Spinal cord (tissue), 10 donors: ENCODE measurements at places on chromosomes 5 and 9.
A peak's percentile ranks its signal among the peaks of the same experiment; 100 is the strongest.

- no peak for DNase-seq
Observed at GRCh38 chr5:77806213-77806843, 30.2 kb upstream of the TBCA start.

- no peak for DNase-seq
Observed at GRCh38 chr9:30757723-30758122, 1626.7 kb upstream of the ACO1 start.

GRCh38 chr5:2303431-2304100 lies 420.8 kb upstream of the IRX4 start:
- peak; percentile 18 for DNase-seq

DNA sequence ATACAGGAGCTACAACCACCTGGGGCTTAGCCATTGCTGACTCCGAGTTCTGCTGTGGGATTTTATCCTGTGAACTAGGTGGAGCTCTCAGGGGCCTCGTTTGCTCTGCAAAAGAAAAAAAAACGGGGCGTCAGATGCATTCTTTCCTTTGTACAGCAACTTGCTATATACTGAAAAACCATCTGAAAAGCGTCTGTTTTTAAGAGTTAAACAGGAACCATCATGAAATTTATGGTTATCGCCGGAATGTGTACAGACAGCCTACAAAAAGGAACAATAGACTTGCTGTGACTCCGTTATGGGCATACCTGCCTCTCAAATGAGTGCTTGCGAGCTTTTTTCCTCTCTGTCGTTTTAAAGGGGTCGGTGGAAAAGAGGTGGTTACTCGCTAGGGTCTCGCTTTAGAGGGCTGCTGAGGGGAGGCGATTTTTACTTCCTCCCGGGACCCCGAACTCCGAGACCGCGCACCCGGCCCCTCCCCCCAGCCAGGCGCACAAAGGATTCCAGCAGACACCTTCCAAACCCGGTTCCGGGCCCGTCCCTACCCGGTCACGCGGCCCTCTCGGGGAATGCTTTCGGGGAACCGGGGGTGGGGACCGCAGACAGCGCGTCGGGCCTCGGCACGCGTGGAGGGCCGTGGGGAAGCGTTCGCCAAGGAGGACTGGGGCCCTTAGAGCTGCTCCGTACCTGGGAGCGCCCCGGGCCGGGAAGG lies 826 bp downstream of the PAIP1 start:
- no peak for DNase-seq

GRCh38 chr9:125380406-125380805 lies 118.8 kb downstream of the GAPVD1 start:
- no peak for DNase-seq

GRCh38 chr9:114046237-114046755 lies 31.8 kb downstream of the AMBP start:
- no peak for DNase-seq

DNA sequence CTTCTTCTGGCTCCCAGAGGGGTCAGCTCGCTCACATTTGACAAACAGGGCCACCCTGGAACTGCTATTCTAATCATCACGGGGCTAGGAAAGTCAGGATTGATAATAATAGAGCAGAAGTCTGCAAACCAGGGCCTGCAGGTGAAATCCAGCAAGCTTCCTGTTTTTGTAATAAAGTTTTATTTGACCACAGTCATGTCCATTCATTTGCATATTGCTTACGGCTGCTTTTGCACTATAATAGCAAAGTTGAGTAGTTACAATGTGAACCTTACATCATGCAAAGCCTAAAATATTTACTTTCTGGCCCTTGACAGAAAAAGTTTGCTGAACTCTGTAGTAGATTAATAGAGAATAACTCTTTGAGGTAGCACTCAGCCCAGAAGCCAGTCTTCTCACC lies 63.2 kb upstream of the CTXN3 start:
- DNase-seq, result no peak

DNA sequence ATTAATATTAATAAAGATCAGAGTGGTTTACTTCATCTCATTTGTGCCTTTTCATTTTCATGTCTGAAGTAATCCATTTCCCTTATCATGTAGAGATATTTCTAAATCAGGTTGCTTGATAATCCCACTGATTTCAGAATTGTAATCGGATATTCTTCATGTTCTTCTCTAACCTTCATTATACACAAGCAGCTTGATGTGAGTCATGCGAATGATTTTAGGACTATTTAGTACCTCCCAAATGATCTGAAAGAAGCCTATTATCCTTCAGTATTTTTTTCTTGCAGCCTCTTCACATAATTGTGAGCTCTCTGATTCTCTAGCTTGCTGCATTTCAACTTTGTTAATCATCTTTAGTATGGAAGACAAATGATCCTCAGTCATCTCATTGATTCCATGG lies 182.0 kb downstream of the GIN1 start:
- no peak for DNase-seq

DNA sequence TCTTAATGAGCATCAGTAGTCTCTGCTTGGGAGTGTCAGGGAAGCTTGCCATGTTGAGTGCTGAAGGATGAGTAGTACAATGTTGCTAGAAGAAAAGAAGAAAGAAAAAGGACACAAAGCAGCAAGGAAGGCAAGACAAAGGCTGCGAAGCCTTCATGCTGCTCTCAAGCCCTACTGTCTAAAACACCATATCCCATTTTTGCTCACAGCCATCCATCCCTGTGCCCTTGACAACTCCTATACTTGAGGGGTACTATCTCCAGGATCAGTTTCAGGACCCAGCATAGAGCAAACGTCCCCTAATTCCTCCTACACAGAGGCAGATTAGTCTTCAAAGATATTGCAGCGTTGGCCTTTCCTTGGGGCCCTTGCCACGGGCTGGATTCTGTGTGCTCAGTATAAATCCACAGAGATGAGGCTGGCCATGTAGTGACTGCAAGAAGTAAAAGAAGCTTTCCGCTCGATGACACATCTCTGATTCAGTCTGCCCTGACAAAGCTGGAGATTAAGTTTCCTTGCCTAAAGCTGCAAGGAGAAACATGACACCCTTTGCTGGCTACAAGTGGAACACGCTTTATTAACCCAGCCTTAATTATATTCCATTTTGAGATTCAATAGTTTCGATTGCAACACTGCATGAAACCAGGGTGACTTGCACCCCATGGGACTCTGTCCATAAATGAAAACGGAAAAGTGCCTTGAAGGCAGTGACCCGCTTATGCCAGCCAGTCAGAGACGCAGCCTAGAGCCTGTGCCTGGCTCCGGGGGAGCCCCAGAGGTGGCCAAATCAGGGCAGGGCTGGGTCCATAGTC lies 304.6 kb downstream of the ACTL7B start:
- DNase-seq, result no peak

DNA sequence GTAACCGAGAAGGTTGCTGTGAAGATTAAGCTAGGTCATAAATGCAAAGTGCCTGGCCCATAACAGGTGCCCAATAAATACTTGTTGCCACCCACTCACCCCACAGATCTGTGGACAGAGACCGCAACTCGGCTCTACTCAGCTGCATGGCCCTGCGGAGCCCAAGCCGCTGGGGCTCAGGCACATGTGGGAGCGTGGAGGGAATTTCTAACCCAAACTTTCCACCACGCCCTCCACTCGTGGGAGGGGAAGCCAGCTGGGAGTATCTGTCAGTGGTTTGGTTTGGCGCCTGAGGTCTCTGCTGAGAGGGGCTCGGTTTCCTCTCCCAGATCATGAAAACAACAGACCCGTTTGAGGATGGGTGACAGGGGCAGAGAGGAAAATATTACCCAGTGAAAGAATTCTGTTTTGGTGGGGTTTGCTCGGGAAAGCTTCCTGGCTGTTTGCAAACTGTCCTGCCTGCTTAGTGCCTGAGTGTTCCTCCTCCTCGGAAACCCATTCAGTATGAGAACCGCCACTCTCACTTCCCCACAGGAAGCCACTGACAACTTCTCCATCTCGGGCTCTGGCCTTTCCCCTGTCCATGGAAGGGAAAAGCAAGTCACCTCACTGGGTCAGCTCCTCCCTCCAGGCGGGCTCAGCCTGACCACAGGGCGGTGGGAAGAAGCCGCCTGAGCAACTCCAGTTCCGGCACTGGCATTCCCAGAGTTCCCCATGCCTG lies 60.1 kb downstream of the RGS3 start:
- no peak for DNase-seq

GRCh38 chr5:3417376-3417943 lies 178.2 kb upstream of the IRX1 start:
- DNase-seq, result no peak

DNA sequence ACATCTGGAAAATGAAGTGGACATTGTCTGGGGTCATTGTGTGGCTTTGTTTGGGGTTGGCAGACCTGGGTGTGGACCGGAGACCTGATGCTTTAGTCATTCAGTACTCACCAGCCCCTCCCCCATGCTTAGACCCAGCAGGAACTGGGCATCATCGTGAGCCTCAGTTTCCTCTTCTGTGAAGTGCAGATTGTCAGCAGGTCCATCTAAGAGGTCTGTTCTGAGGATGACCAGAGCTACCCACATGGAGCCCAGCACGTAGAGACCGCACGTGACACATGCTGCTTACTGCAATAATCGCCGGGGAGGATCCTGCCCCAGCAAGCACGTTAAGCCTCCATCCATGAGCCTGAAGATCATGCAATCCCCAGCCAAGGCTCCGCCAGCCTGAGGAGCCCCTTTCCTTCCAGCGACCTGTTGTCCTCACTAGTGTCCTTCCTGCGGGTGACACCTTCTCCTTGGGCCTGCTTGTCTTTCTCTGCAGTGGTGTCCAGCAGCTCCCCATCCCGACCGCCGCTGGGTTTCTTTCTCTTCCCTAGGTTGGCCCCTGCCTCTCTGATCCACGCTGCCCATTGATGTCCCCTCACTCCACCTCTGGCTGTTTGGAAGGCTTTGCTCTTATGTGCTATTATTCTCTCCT lies 26.7 kb upstream of the IRX4 start:
- no peak for DNase-seq

DNA sequence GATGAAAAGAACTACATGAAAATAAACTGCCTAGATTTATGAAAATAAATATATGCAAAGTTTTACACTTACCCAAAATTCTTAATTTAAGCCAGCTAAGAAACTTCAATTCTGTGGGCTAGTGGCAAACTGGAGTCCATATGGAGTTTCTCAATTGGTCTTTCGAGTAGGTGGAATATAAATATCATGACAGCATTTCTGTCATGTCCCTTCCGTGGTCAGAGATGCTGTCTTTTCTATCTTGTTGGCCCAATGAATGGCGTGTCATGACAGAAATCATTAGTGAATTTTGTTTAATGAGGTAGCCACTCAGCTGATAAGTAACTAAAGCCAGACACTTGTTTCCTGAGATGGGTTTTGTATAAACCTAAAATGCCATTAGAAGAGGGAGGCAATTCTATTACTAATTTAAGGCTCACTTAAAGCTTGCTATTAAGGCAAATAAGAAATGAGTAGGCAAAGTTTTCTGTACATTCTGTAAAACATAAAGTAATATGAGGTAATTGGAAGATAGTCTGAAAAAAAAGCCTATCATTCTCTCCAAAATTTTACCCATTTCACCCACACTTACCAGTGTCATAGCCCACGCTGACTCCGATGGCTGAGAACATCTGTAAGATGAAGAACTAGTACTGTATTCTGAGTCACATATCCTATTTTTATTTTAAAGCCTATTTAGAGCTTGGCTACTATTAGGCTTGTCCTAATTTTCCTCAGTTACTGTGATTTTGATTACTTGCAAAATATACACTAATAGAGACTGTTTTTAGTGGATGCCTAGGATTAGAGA lies 419.3 kb upstream of the MEF2C start:
- DNase-seq, result no peak

GRCh38 chr9:92140074-92140753 lies 25.0 kb upstream of the SPTLC1 start:
- no peak for DNase-seq

DNA sequence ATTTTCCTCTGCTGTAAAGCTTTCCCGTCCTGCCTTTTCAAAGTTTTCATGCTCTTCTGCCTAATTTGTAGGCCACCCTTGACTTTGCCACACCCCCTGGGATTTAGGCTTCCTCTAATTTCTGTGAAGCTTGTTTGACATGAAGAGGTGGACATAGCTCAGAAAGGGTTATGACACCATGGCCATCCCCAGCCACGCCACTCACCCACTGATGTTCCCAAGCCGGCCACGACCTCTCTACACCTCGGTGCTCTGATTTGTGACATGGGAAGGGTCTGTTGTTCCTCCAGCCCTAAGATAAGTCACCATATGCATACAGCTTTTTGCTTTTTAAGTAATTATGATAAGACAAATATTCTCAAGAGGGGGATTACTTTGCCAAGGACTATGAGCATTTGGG lies 139.5 kb downstream of the BARX1 start:
- DNase-seq, result no peak

- no peak for DNase-seq
Observed at GRCh38 chr5:2191972-2192371, 309.2 kb upstream of the IRX4 start.

GRCh38 chr9:98081477-98082219 lies 25.1 kb downstream of the NANS start:
- DNase-seq, result no peak

DNA sequence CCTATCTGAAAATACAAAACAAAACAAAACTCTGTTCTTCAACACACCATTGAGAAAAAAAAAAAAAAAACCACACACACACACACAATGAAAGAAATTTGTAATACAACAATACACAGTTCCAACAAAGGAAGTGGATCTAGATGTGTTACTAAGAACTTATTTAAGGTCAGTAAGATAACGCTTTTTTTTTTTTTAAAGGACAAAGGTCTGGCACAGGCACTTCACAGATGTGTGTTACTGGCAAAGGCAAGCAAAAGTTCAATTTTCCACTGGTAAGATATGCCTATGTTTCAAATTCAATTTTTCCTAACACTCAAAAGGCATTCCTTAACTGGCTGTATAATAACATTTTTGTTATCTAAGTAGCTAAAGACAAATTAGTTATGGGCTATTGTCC lies 3.6 kb downstream of the RFK start:
- DNase-seq, result no peak

DNA sequence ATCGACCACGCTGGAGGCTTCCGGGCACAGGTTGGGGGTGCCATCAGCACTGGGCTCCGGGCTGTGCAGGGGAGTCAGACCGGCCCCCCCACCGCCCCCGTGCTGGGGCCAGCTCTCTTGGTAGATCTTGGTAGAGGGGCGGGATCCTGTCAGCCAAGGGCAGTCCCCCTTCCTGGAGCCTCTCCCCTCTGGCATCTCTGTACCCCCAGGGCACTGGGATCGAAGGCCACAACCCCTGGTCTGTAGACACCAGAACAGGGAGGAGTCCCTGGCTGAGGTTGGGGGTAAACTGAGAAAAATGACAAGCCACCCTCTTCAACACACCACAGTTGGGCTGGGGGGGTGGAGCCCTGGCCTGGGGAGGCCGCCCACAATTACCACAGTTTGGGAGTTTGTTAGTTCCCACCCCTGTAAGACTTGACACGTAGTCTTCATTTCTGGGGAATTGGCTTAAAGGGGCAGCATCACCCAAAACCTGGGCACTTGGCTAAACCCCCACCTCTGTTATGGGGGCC lies 882 bp downstream of the CERCAM start:
- DNase-seq, result no peak
